ENCODE measurements at places on chromosomes 2 and 18.

- no peak for DNase-seq
These were observed 382.2 kb downstream of the TGIF1 start for GRCh38 chr18:3832025-3832638.

- no peak for DNase-seq
These were observed 824.3 kb upstream of the ZEB2 start for GRCh38 chr2:145344076-145344724.

- DNase-seq = no peak
These were observed 238.5 kb upstream of the ERBB4 start for GRCh38 chr2:212777020-212777491.

DNA sequence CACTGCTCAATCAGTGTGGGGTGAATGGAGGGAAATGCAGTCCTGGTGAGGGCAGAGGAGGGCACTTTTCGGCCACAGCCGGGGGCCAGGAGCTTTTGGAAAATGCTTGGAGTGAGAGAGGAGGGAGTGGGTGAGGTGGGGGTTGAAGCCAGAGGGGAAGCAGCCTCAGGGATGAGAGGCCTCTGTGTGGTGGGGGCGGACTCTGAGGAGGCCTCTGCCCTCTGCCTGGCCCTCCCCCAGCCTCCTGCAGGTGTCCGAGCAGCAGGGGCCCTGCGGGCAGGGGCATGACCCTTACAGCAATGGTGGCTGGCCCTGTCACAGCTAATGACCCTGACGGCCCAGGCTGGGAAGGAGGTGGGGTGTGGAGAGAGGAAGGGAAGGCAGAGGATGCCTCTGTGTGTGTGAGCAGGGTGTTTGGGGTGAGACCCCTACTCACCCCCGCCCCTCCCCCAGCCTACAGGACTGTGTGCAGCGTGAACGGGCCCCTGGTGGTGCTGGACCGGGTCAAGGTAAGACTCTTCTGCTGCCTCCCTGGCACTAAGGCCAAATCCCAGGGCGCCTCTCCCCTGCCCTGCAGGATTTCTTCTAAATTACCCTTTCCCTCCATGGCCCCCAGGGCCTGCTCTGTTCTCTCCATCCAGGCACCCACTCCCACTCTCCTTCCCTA is 7.6 kb downstream of the ATP6V1B1 start:
- no peak for DNase-seq

DNA sequence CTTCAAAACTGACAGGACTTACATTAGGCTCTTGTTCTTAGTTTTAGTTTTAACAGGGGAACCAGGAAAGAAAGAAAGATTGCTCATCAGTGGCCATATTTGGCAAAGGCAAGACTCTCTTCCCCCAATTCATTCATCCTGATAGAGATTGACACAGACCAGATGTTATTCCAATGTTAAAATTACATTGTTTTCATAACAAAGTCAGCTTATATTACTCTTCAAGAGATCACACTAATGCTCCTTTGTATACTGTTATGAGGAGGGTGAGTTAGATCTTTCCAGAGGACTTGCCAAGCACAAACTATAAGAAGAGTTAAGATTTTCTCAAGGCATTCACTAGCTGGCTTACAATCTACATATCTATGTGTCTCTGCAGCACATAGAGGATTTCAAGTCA is 252.1 kb downstream of the SLC8A1 start:
- no peak for DNase-seq

DNA sequence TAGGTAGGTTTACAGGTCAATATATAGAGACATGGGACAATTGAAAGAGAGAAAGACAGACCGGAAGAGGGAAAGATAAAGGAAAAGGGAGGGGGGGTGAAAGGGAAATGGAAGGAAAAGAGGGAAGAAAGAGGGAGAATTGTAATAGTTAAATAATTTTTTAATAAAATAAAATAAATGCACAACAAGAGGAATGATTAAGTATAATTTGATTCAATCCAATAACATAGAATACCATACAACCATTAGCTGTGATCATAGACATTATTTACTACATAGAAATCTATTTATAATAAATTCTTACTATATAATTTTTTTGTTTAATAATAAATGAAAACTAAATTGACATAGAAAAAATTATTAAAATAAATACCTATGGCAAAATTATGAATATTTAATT is 330.7 kb downstream of the NR4A2 start:
- no peak for DNase-seq

GRCh38 chr2:230879891-230880290 is 15.1 kb downstream of the ITM2C start:
- DNase-seq = no peak

Data from activated CD4-positive, alpha-beta T cell treated with anti-CD3 and anti-CD28 coated beads, Interleukin-2, amount 50 U/mL, for 48 hours (primary cell).